Stimulated activated naive B cell treated with anti-CD40 and anti-IgM and Interleukin-4, amounts not matched to agents 10 μg/mL and 1 μg/mL and 100 μg/mL, for 72 hours (primary cell): ENCODE measurements at places on chromosomes 6 and 20.
A peak's percentile ranks its signal among the peaks of the same experiment; 100 is the strongest.

DNA sequence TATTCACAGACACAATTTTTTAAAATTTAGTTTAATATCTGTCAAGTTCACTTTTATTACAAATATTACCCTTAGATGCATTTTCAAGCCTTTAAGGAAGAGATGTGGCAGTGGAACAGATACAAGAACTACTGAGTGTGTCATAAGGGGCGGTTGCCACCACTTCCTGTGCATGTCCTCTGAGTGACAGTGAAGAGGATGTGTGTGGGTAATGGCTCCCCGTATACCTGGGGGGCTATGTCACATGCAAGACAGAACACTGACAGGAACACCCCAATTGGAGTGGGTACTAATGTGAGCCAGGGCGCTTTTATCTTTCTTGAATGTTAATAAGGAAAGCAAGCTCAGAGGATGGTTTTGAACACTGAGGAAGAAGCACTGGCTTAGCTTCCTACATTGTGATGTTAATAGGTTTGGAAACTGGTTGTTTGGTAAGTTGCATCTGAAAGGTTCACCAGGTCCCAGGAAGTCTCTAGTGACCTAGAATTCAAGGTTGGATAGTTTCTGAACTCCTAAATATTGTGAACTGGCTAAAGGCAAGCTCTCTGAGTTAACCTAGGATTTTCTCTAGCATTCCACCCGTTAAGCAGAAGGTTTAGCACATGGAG is 83.4 kb upstream of the ASF1A start:
- no peaks in the 10 kb centered on the region for H3K27me3 ChIP-seq
- peaks cover 18% of the 10 kb centered on the region for H3K36me3 ChIP-seq
- H3K4me1 ChIP-seq: peaks cover 13% of the 10 kb centered on the region
- DNase-seq: peak; percentile 19
- H3K27ac ChIP-seq: peak overlapping the region; percentile 63

DNA sequence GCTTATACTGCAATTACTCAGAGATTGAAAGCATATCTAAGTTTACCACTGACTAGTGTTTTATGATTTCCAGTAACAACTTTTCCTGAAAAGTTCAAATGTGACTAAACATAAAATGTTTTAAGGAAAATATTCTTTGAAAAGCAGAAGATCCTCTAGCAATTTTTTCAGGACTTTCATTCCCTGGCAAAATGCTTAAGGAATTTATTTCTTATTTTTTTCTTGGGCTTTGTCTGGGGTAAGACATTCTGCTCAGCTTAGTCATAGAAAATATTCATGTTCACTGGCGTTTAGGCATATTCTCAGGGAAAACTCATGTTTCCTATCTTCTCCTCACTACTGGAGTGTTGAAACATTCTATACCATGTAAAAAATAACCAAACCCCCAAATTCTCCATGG is 235.3 kb upstream of the CEP162 start:
- H3K27ac ChIP-seq: no peak overlapping the region
- no peak overlapping the region for H3K4me3 ChIP-seq
- H3K4me1 ChIP-seq: no peaks in the 10 kb centered on the region
- no peak for DNase-seq
- H3K27me3 ChIP-seq: no peaks in the 10 kb centered on the region

- H3K4me1 ChIP-seq: peaks cover 7% of the 10 kb centered on the region
- no peaks in the 10 kb centered on the region for H3K27me3 ChIP-seq
- no peak overlapping the region for H3K4me3 ChIP-seq
- no peak for DNase-seq
- peak overlapping the region; percentile 9 for H3K27ac ChIP-seq
- H3K36me3 ChIP-seq: peaks cover 8% of the 10 kb centered on the region
Measured at GRCh38 chr20:36720510-36720909, 25.4 kb downstream of the NDRG3 start.

GRCh38 chr6:129936329-129937165 is 75.4 kb upstream of the TMEM244 start:
- DNase-seq: no peak
- peaks cover 18% of the 10 kb centered on the region for H3K27me3 ChIP-seq
- no peaks in the 10 kb centered on the region for H3K36me3 ChIP-seq
- peaks cover 2% of the 10 kb centered on the region for H3K4me1 ChIP-seq
- no peak overlapping the region for H3K4me3 ChIP-seq

- H3K27me3 ChIP-seq: peaks cover 12% of the 10 kb centered on the region
- no peak for DNase-seq
- no peak within 1 kb of the TSS for H3K27ac ChIP-seq
- H3K4me3 ChIP-seq: no peak within 1 kb of the TSS
- peaks cover 2% of the 10 kb centered on the region for H3K4me1 ChIP-seq
Measured at GRCh38 chr20:31819083-31819784, at the start of gene MYLK2. TSS of gene MYLK2 (plus strand) at chr20:31819356. CDS start at chr20:31819581, 225 bp downstream.

- H3K27ac ChIP-seq: peak overlapping the region; percentile 73
- peaks cover 7% of the 10 kb centered on the region for H3K36me3 ChIP-seq
- no peak overlapping the region for H3K4me3 ChIP-seq
- peaks cover 81% of the 10 kb centered on the region for H3K4me1 ChIP-seq
- no peaks in the 10 kb centered on the region for H3K27me3 ChIP-seq
- no peak for DNase-seq
Measured at GRCh38 chr6:34319471-34319885, 70.7 kb upstream of the SMIM29 start.

DNA sequence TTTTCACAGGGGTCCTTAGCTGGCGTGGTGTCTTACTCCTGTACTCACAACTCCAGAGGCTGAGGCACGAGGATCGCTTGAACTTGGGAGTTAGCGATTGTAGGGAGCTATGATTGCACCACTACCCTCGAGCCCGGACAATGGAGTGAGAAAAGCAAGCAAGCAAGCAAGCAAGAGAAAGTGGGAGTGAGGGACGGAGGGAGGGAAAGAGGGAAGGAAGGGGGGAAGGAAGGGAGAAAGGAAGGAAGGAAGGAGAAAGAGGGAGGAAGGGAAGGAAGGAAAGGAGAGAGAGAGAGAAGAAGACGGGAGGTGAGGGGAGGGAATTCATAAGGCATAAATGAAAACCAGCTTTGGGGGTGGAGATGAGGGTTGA is 120.5 kb downstream of the TRIM27 start:
- DNase-seq: no peak
- H3K27me3 ChIP-seq: peaks cover 81% of the 10 kb centered on the region
- H3K36me3 ChIP-seq: peaks cover 5% of the 10 kb centered on the region
- no peaks in the 10 kb centered on the region for H3K4me1 ChIP-seq

GRCh38 chr6:162706232-162706631 is 21.3 kb downstream of the PRKN start:
- peaks cover 2% of the 10 kb centered on the region for H3K4me1 ChIP-seq
- H3K27ac ChIP-seq: no peak overlapping the region
- H3K4me3 ChIP-seq: no peak overlapping the region
- no peaks in the 10 kb centered on the region for H3K36me3 ChIP-seq
- H3K27me3 ChIP-seq: no peaks in the 10 kb centered on the region

DNA sequence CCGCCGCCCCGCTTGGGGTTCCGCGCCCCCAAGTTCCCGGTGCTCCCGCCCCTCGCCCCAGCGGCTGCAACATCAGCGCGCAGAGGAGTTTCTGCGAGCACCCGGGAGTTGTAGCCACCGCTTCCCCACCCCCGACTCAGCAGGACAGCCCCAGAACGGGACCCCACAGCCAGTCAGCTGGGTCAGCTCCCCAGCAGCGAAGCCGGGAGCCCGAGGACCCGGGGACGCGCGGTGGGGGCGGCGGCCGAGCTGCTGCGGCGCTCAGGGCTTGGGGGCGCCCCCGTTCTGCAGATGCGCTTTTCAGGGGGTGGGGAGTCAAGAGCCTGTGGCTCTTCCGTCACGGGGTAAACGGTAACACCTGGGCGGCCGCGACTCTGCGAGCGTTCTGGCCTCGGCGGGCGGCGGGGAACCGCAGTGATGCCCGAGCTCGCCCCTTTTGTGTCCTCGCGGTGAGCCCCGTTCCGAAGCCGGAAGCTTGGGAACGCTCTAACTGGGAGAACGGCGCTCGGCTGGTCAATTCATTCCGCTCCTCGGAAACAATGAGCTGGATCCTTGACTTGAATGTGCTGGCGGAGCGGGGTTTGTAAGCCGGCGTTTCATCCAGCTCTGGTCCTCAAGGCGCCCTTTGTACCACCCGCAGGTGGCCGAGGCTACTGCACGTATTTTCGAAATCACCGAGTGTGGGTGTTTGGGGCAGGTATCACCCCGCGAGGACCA is 774 bp downstream of the PLEKHG1 start:
- H3K36me3 ChIP-seq: peaks cover 13% of the 10 kb centered on the region
- DNase-seq: peak; percentile 84
- H3K4me3 ChIP-seq: peak overlapping the region; percentile 100
- H3K27ac ChIP-seq: peak overlapping the region; percentile 99
- peaks cover 42% of the 10 kb centered on the region for H3K4me1 ChIP-seq
- no peaks in the 10 kb centered on the region for H3K27me3 ChIP-seq

DNA sequence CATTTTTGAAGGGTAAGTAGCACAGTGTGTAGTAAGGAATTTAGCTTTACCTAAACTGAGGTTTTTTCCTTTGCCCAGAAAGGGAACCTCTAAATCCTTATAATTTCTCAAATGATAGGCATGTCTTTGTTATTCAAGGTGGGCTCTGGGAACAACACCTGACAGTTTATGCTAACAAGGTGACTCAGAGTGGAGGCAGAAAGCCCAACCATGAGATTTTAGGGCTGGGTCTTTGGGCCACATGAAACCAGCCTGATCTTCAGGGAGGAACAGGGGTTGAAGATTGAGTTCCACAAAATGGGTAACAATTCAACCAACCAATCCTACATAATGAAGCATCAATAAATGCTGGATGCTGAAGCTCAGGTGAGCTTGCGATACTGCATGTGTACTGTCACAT is 46.6 kb downstream of the PRSS35 start:
- no peak overlapping the region for H3K27ac ChIP-seq
- DNase-seq: no peak
- peaks cover under 1% of the 10 kb centered on the region for H3K27me3 ChIP-seq
- no peaks in the 10 kb centered on the region for H3K4me1 ChIP-seq

DNA sequence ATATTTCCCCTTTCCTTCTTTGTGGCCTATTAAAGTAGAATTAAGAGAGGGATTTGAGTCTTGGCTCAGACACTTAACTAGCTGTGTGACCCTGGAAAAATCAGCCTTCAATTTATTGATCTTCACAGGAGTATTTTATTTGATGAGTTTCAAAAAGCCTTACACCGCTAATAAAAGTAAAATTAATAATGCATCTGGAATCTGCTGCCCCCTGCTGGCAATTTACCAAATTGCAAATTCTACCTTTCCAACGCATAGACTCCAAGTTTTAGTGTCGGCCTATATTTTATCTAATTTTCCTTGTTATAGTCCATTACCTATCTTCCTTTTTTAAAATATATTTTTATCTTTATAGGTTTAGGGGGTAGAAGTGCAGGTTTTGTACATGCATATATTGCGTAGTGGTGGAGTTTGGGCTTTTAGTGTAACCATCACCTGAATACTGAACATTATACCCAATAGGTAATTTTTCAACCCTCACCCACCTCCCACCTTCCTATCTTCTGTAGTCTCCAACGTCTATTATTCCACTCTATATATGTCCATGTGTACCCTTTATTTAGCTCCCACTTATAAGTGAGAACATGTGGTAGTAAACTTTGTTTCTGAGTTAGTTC is 46.3 kb downstream of the GOPC start:
- H3K4me3 ChIP-seq: no peak overlapping the region
- no peaks in the 10 kb centered on the region for H3K27me3 ChIP-seq
- no peaks in the 10 kb centered on the region for H3K4me1 ChIP-seq
- peaks cover 5% of the 10 kb centered on the region for H3K36me3 ChIP-seq
